ENCODE measurements at places on chromosomes 5 and 9.

DNA sequence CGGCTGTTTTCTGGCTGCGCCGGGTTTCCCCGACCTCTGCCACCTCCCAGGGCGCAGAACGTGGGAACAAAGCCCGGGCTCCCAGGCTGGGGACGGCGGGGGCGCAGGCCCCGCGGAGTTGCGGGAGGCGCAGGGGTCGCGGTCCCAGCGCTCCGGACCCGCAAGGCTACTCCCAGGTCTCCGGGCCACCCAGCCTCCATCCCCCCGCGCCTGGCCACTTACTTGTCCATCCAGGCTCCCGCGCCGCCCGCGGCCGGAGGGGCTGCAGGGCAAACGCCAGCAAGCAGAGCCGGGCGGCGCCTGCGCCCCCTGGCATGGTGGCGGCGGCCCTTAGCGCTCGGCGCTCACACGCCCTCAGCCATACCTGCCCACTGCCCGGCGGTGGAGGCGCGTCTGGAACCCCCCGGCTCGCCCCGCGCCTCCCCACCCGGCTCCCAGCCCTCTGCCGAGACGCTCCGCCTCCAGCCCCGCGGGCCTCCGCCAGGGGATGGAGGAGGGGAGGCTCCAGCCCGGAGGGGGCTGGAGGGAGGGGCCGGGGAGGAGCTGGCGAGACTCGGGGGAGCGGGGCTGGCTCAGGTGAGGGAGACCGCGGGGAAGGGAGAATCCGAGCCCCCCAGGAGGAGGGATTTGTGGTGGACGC lies at the start of gene ADAM19:
Gene ADAM19, minus strand, starts transcription at position 395 of the 640 bp plus-strand sequence. Its CDS starts 79 bp downstream, at position 316.
- peak; percentile 56 for DNase-seq

DNA sequence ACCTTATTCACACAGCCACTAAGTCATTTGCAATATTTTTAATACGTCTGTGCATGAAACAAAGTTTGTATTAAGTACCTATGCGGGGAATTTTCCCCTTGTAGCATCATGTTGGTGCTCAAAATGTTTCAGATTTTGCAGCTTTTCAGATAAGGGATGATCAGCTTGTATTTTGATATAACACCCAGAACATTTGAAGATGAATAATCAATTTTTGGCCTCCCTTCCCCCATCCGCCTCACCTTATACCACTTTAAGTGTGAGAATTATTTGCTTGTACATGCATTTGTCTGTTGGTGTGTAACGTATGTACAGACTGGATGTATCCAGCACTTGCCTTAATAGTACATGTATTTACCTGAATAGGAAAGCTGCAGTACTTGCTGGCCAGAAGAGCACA lies 1.7 kb downstream of the JAK2 start:
- DNase-seq, result no peak

DNA sequence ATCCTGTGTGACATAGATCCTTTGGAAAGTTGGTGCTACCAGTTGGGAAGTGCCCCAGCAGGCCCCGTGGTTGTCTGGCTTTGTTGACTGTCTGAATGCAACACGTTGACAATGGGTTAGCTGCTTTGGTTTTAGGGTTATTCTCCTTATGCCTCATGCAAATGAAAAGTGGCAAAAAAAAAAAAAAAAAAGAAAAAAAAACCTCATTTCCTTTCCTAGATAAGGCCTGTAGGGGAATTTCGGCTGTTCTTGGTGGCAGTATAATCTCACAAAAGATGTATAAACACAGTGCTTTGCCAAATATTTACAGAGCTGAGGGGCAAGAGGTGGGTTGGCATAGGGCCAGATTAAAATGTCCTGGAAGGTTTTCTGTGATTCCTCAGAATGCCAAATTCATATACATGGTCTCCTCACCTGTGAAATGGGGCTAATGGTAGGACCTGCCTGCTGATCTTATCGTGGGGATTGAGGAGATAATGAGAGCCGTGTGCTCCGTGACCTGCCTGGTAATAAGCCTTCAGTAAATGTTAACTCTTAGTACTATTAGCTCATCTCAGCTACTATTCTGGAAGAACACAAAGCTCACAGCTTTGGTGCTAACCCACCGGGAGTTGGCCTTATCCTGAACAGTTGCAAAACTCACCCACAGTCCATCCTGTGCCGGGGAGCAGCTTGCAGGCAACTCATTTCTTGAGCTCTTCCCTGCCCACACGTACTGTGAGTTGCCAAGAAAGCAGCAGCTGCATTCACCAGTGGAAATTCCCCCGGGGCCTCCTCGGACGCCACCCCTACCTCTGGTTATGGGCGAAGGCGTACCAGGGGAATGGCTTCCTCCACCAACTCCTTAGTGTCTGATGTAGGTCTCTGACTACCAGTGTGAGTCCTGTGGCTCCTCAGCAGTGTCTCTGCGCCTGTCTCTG lies 220.3 kb downstream of the NR3C1 start:
- DNase-seq, result peak; percentile 41

GRCh38 chr5:138918686-138919085 lies 43.6 kb upstream of the LRRTM2 start:
- DNase-seq, result no peak

GRCh38 chr5:148556835-148557234 lies 97.5 kb downstream of the HTR4 start:
- DNase-seq, result no peak

DNA sequence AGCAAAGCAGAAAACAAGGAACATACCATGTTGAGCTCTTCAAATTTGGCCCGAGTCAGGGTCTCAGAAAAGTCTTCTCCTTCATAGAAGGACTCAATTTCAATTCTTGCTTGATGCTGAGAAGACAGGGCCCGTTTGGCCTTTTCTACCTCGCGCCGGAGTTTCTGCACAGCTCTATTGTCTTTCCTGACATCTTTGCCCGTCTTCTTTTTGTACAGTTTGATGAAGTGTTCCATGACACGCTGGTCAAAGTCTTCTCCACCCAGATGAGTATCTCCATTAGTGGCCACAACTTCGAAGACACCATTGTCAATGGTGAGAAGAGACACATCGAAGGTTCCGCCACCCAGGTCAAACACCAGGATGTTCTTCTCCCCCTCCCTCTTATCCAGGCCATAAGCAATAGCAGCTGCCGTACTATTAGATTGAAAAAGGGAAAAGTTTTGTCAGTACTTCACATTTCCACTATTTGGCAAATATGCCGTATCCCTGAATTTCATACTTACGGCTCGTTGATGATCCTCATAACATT lies 2.2 kb downstream of the HSPA5 start:
- DNase-seq, result no peak

- no peak for DNase-seq
These were observed 61.0 kb downstream of the APBA1 start for GRCh38 chr9:69611221-69611620.

DNA sequence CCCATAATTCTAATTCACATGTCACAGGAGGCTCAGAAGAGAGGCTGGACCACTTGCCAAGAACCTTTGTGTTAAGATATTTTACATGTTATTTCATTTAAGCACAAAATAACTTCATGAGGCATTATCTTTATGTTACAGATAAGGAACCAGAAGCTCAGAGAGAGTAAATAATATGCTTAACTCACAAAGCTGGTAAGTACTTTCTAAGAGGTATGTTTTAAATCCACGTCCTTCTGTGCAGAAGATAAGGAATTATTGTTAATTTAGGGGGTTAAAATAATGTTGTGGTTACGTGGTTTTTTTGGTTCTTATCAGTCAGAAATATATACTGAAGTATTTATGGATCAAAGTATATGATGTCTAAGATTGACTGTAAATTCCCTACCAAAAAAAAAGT lies 8.0 kb downstream of the STRBP start:
- no peak for DNase-seq

DNA sequence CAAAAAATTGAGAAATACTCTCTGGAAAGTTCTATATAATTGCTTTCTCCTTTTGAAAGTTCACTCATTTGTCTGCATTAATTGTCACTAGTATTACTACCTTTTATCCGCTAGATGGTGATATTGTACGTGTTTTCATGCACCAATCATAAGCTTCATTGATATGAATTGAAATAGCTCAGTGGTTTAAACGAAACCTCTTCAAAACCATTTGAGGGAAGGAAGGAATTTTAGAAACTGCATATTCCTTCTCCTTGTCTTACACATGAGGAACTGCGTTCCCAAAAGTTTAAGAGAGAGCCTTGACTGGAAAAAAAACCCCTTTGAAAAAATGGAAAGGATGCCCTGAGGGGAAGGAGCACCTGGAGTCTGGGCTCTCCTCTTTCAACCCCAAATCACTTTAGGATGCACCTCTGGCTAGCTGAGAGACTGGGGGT lies 98.6 kb downstream of the YTHDC2 start:
- DNase-seq, result peak; percentile 44

GRCh38 chr9:33030285-33030684 lies 5.2 kb downstream of the DNAJA1 start:
- DNase-seq, result no peak

GRCh38 chr9:105059252-105059651 lies 131.3 kb upstream of the ABCA1 start:
- no peak for DNase-seq

DNA sequence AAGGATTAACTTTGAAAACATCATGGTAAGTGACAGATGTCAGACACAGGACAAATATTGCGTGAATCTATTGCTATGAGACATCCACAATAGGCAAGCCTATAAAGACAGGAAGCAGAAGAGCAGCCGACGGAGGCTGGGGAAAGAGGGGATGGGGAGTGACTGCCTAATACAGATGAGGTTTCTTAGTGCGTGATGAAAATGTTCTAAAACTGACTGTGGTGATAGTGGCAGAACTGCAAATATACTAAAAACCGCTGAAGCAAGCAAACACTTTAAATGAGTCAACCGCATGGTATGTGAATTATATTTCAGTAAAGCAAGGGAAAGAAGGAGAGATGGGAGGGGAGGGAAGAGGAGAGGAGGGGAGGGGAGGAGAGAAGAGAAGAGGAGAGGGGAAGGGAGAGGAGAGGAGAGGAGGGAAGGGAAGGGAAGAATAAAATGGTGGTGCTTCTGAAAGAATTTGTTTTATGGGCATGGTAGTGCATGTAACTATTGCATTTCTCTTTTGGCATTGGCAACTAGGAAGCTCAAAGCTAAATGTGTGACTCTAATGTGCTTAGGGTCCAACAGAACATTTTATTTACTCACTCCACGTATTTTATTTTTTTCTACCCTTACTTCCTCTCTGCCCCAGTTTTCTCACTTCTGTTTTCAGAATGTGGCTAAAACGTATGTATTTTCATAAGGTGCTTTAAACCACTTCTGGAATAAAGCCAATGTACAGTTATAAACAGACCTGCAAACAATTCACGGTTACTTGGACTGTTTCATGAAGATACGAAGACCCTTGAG lies 21.3 kb downstream of the AKNA start:
- DNase-seq, result peak; percentile 50

- no peak for DNase-seq
These were observed 198.7 kb upstream of the KLF9 start for GRCh38 chr9:70613024-70613768.

DNA sequence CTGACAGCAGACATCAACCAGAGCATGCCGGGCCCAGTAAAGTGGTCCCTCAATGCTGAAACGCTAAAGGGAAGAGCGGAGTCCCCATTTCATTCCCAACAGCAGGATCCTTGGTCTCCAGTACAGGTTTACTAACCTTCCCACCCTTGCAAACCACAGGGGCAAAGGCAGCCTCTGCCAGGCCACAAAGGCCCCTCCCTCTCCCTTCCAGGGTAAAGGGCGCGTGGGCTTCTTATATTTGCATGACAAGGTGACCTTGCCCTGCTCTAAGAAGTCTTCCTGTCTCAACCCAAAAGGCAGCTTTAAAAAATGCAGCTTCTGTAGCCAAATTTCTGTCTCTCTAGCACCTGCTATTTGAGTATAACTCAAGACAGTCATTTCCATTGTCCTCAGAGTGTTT lies 131.5 kb upstream of the PTCH1 start:
- DNase-seq, result no peak

GRCh38 chr9:100219347-100219746 lies 120.3 kb downstream of the INVS start:
- no peak for DNase-seq

DNA sequence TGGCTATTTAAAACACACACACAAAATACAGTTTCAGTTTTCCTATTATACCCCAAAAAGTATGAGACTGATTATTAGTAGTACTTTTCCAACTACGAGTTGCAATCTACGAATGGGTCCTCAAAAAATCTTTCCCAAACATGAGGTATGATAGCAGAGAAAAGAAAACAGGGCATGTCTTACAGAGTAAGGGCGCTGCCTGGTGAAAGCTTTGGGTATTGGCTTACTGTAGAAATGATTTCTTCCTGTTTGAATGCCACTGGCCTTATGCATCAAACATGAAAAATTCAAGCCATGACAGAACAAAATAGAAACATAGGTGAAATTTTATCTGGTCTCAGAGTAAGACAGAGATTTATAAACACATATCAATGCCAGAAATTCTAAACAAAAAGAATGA lies 448.0 kb downstream of the SPOCK1 start:
- no peak for DNase-seq

DNA sequence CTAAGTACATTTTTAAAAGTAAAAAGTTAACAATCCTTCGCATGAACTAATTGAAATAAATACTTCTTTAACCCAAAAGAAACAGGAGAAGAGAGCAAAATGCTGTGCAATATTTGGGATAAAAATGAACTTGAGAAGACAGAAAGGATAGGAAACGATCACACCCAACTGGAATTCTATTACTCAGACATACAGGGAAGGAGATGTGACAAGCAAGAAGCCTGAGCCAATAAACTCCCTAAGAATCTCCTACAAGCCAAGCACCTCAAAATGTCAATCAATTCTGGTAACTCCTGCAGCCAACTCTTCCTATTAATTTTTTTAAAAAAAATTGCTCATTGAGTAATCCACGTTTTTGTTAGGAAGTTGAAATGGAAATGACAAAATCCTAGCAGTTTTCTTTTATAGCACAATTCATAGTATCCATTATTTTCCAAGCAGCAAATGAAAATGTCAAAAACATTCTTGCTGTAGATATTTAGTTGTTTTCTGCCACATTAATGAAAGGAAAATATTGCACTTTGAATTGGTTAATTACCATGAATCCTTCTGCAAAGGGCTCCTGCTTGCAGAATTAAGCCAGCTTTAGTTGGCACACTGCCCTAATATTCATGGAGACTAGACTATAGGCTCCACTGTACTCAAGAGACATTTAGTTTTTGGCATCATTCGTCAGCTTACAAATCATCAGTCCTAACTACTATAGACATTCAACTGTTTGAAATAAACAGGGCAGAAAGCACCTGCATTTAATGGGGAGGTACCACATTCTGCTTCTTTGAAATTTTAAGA lies 89.0 kb downstream of the RFX3 start:
- no peak for DNase-seq

GRCh38 chr9:112529316-112529715 lies 42.7 kb downstream of the KIAA1958 start:
- no peak for DNase-seq

GRCh38 chr9:112894041-112894440 lies 3.4 kb upstream of the SLC46A2 start:
- no peak for DNase-seq

GRCh38 chr5:32087086-32088082 lies 86.7 kb downstream of the GOLPH3 start:
- no peak for DNase-seq
